OCI-LY7 (cell line): ENCODE measurements at places on chromosomes 12 and 14.
A peak's percentile ranks its signal among the peaks of the same experiment; 100 is the strongest.

DNA sequence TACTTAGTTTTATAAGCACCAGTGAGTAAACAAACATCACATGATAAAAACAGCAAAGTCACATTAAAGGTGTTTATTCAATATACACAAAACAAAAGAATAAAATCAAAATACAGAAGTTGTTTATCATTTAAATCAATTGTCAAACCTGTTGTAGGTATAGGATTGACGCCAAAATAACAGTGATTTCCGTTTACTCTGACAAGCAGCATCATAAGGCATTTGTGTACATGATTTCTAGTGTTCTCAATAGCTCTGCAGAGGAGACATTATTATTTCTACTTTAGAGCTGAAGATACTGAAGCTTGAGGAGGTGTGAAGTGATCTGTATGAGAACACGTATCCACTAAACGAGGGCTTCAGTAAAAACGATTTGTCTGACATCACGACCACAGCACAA, 171.9 kb downstream of the CCDC59 start:
- no peak for DNase-seq

DNA sequence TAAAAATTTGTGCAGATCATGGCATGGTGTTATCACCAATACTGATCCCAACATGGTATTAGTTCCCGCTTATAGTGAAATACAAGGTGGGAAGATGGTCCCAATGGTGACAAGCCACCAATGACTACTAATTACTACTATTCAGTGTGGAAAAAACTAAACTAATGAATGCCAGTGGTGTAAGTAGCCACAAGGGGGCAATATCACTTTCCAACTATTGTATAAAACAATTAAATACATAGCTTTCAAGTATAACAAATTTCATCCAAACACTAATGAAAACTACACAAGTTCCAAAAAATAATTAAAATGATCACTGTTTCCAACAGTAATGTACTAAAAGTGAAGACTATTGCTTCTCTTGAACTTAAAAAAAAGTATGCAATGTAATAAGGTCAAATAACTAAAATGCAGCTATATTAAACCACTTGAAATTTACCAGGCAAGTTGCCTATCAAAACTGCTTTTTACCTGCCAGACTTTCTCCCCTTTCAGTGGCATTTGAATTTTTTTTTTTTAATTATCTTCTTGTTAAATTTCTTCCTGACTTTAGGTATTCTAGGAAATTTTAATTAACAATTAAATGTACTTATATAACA, 58.0 kb downstream of the PAPLN start:
- peak; percentile 76 for DNase-seq

GRCh38 chr14:85613496-85613895, 83.6 kb downstream of the FLRT2 start:
- DNase-seq = no peak

- no peak for DNase-seq
Observed at GRCh38 chr14:68607081-68607866, 185.6 kb downstream of the ZFP36L1 start.

DNA sequence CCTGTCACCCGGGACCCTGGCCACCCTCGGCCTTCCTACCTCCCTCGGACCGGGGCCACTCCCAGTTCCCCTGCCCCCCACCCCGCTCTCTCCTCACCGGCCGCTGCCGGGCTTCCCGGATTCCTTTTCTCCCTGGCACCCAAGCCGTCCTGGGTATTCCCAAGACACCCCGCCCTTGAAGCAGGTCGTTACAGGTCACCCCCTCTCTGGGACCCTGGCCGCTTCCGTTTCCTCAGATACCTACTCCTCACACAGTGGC, 493 bp downstream of the NUMB start:
- DNase-seq = no peak

DNA sequence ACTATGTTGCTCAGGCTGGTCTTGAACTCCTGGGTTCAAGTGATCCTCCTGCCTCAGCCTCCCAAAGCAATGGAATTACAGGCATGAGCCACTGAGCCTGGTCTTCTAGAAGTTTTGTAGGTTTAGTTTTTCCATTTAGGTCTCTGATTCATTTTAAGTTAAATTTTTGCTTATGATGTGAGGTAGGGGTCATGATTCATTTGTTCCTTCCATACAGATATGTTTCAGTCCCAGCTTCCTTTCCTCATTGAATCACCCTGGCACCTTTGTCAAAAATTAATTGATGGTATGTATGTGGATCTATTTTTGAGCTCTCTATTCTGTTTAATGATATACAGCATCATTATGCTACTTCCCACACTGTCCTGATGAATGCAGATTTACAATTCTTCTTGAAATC, 25.6 kb upstream of the CABP1 start:
- DNase-seq = no peak

DNA sequence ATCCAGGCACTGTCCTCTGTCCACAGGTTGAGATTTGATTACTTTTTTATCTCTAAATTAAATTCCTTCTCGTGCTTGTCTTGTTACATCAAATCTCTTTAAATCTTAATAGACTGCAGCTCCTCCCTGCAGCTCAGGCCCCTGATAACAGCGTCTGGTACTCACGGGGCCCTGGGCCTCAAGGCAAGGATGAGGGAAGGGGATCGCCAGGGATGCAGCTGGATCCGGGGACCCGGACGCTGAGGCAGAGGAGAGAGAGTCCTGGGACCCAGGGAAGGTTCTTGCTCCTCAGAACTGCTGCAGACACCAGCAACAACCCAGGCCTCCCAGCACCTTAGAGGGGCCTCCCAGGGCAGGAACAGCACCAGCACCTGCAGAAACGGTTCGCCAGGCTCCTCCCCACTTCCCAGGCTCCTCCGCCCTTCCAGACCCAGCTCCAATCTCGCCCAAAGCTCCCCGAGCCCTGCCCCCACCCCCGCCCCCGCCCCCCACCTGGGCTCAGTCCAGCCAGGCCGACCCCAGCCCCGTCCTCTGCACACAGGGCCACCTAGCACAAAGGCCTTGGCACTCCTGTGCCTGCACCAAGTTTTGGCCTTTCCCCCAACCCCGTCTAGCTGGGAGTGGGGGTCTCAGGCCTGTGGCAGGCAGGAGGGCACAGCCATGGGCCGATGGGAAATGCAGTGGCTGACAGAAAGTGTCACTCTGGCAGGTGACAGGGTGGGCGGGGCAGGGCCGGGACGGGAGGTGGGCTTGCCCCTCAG, 60.3 kb upstream of the GALNT9 start:
- no peak for DNase-seq

GRCh38 chr12:109777544-109777943, 55.7 kb downstream of the TRPV4 start:
- peak; percentile 91 for DNase-seq

GRCh38 chr12:121038861-121039668, at the start of gene OASL:
Gene OASL (minus strand): TSS chr12:121039246. CDS start chr12:121038971, 275 bp downstream.
- DNase-seq = no peak
